Tibial artery (tissue), 4 donors: ENCODE measurements at places on chromosomes 7 and 10.

GRCh38 chr7:55067748-55068147 is 48.9 kb downstream of the EGFR start:
- DNase-seq, result no peak

- DNase-seq, result peak; percentile 16
Observed at GRCh38 chr10:124048371-124049290, 44.8 kb downstream of the CHST15 start.

- DNase-seq, result no peak
Observed at GRCh38 chr10:31926160-31926559, 2.5 kb downstream of the ARHGAP12 start.

DNA sequence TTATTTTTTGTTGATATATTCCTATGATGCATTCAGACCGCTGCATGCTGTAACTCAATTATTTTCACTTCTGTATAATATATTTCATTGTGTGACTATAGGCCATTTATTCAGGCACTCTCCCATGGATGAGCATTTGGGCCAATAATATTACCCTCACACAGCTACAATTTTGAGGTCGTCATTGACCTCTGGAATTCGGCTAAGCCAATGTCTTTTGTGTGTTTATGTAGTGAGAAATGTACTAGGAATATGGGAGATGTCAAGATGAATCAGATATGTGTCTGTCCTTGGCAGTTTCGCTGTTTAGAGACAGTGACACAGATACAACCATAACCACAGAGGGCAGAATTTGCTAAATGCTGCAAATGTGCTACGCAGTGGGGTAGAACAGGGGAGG is 474.2 kb downstream of the ADRA2A start:
- no peak for DNase-seq

GRCh38 chr10:79084012-79084971 is 15.5 kb downstream of the ZMIZ1 start:
- DNase-seq, result peak; percentile 95

DNA sequence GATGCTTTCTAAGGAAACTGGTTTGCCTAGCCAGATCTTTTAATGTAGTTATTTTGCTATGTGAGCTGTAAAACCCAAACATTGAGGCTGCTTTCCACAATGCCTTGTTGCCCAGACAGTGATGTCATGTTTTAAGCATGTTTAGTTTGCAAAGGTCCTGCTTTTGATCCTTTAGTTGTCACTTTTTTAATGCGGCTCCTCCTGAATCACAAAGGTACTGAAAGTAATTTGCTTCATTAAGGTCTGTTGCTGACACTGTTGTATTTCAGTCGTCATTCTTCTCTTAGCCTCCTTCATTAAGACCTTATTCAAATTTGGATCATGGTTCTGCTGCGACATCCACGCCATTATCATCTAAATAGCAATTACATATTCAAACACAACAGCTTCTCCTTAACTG is 10.6 kb downstream of the RPA3 start:
- DNase-seq, result no peak

DNA sequence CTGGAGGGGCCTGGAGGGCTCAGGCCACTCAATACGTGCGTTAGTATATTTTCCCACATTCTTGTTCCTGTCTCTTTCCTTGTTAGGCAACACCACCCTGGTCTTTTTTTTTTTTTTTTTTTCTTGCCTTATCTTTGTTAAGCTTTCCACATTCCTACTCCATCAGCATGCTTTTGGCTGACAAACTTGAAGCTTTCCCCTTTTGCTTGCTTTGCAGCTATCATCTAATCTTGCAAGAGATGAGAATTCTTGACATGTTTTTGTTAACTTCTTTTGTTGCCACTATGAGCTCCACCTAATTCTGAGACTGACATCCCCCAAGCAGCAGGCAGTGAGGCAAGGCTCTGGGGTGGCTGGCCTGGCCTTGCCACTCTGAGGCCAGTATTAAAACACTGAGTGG is 52.5 kb upstream of the NRP1 start:
- DNase-seq, result no peak

GRCh38 chr7:120170834-120171233 is 102.1 kb upstream of the KCND2 start:
- DNase-seq, result no peak

DNA sequence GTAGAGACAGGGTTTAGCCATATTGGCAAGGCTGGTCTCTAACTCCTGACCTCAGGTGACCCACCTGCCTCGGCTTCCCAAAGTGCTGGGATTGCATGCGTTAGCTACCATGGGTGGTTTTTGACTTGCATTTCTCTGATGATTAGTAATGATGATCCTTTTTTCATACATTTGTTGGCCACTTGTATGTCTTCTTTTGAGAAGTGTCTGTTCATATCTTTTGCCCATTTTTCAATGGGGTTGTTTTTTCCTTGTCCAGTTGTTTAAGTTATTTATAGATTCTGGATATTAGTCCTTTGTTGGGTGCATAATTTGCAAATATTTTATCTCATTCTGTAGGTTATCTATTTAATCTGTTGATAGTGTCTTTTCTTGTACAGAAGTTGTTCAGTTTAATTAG is 4.3 kb upstream of the OR13A1 start:
- no peak for DNase-seq

- no peak for DNase-seq
Observed at GRCh38 chr10:71483135-71483534, 86.4 kb downstream of the CDH23 start.

DNA sequence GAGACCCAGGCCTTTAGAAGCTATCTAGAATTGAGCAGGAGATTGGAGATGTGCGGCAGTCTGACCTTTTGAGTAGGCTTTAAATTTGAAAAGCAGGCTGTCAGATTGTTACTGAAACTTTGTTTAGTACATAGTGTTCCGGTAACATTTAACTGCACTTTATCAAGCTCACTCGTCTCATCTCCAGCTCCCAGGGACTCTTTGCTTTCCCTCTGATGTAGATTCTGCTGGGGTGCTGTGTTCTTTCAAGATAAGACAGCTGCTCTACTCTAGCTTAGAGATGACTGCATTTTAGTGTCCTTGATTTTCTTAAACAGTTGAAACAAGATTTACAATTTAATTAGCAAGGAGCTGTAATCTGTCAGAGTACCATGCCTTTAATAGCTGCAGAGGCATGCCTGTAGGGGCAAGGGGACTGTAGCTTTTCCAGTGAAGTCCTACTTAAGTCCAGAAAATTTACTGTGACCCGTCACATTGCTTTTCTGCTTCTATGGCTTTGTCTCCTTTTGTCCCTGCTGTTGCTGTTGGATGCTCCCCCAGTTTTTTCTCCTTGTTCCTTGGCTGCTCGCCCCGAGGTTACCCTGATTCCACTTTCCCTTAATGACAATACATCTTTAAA is 56.4 kb upstream of the MTPN start:
- no peak for DNase-seq

DNA sequence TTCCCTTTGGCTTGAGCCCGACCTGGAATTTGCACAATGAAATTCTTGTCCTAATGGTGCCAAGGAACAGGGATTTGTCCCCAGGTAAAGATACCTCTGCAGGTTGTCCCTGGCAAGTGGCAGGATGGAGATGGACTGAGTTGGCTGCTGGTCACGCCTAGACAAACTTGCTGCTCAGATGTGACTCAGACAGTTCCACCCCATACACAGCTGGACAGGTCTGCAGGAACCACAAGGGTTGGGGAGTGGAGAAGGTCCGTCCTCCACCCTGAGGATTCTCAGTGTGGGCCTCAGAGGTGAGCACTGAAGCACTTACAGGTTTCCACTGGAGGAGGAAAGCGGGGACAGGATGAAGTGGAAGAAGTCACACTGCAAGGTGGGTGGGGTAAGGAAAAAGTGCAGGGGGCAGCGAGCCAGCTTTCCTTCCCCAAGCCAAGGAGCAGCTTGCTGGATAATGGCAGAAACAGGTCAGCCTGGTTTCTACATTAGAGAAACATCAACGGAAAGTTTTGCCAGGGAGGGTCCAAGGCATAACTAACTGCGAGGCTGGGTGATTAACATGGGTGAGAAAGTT is 20.5 kb downstream of the ITPRIP start:
- peak; percentile 58 for DNase-seq

DNA sequence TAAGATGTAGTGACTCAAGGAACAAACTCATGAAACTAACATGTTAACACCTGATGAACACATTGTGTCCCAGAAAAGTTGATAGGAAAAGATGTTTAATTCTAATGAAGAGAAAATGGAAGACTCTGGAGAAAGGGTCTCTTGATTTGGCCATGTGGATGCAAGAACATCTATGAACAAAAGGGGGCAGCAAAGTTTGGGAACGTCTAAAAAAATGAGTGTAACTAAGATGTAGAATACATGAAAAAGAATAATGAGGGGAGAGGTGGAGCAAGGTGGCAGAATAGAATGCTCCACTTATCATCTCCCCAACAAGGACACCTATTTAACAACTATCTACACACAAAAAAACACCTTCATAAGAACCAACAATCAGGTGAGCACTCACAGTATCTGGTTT is 805.1 kb downstream of the TNS3 start:
- DNase-seq, result no peak

DNA sequence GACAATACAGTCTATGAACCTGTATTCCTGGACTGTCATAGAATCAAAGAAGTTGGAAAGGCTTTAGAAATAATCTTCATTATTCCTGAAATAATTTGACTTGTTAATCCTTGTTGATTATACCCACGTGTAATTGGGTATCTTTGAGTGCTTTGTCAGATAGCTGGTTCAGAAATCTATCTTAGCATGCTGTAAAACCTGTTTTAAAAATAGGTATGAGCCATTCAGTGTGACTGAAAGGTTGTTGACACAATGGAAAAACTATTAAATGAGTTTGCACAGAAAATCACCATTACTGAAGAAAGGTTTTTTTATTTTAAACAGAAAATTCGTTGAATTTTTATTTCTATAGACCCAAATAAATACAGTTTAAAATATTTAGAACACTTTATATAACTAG is 38.7 kb downstream of the PHTF2 start:
- DNase-seq, result no peak

- no peak for DNase-seq
Observed at GRCh38 chr7:24463474-24463873, 109.8 kb upstream of the PALS2 start.

- no peak for DNase-seq
Observed at GRCh38 chr10:31932838-31933237, 4.2 kb upstream of the ARHGAP12 start.

- DNase-seq, result no peak
Observed at GRCh38 chr10:24370877-24371276, 161.9 kb downstream of the KIAA1217 start.

- no peak for DNase-seq
Observed at GRCh38 chr10:63718421-63718820, 197.2 kb downstream of the REEP3 start.

- DNase-seq, result peak; percentile 63
Observed at GRCh38 chr10:86945361-86946212, 11.8 kb downstream of the MMRN2 start.

DNA sequence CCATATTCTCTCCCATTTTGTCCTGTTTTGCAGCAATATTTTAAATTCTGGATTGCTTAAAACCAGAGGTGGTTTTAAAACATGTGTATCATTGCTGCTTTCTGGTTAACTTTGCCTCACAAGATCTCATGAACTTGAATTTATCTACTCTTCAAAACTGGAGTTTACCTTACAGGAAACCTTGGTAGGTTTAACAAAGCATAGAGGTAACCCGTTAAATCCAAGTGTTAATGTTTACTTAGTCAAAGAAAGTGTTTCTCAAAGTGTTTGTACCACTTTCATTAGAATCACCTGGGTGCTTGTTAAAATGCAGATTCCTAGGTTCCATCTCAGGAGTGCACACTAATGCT is 44.0 kb upstream of the VDAC2 start:
- DNase-seq, result no peak

GRCh38 chr7:37510043-37510634 is 61.5 kb upstream of the ELMO1 start:
- no peak for DNase-seq
